ENCODE measurements at places on chromosomes 1 and 21.
A peak's percentile ranks its signal among the peaks of the same experiment; 100 is the strongest.

GRCh38 chr1:225851805-225852204, 30.4 kb downstream of the TMEM63A start:
- DNase-seq = no peak

DNA sequence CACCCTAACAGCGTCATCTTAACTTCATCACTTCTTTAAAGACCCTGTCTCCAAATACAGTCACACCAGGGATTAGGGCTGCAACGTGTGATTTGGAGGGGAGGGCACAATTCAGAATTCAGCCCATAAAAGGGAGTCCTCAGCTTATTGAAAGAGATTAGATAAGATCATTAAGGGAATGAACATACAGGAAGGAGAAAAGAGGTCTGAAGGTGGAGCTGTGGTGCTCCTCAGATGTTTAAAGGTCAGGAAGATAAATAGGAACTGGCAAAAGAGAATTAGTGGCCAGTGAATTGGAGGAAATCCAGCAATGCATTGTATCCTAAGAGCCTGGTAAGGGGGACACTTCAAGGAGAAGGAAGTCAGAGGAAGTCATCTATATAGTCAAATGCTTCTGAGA, 113.5 kb downstream of the PROX1 start:
- DNase-seq = no peak

- DNase-seq = no peak
These were observed 177.6 kb downstream of the RASAL2 start for GRCh38 chr1:178271471-178271870.

- DNase-seq = peak; percentile 57
These were observed 6.9 kb upstream of the IL22RA1 start for GRCh38 chr1:24149866-24150233.

- no peak for DNase-seq
These were observed 11.3 kb downstream of the DFFB start for GRCh38 chr1:3868464-3869006.

DNA sequence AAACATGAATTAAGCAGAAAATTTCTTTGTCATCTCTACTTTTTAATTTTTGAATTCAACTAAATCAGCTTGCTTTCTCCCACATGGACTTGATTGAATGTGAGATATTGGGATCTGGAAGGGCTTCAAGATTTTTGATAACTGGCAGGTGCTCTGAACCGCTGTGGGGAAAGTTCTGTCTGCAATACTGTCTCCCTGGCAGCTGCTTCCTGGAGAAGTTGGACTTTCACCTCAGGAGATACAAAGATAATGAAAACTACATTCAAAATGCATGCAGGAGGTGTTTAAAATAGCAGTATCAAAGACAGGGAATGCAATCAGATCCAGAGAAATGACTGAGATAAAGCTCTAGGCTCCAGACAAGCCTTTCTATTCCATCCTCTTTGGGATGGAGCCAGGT, 338.3 kb downstream of the NEGR1 start:
- DNase-seq = no peak

DNA sequence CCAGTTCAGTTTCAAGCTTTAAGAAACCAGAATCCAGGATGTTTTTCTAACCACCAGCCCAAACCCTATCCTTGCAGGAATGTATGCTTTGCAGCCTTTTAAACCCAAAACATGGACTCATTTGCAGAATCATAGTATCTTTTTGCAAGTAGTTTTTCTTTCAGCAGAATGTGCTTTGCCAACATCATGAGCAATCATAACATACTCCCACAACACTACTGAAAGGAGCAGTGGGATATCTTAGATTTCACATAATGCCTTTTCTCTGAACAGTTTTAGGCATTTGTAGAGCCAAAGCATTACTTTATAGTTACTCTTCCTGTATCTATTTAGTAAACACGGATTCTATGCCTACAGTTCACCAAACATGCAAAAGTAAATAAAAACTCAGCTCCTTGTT, 10.0 kb upstream of the SH2D2A start:
- DNase-seq = no peak

- DNase-seq = no peak
These were observed 14.6 kb downstream of the CACNA1E start for GRCh38 chr1:181497870-181498269.

GRCh38 chr1:226618380-226618779, 69.8 kb downstream of the STUM start:
- DNase-seq = no peak

DNA sequence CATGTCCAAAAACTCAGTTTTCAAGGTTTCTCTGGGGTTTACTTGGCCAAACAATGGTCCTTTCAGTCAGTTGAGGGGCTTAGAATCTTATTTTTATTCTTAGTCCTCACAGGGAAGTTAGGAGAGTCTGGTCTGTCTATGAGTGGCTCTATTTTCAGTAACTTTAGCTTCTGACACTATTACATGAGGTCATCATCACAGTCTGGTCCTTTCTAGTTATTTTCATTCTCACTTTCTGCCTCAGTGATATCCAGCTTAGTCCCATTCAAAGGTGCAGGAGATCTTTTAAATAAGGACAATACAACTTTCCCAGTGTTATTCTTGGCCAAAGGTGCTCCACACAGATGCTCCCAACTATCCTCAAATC, 30.0 kb upstream of the FGGY start:
- DNase-seq = no peak

DNA sequence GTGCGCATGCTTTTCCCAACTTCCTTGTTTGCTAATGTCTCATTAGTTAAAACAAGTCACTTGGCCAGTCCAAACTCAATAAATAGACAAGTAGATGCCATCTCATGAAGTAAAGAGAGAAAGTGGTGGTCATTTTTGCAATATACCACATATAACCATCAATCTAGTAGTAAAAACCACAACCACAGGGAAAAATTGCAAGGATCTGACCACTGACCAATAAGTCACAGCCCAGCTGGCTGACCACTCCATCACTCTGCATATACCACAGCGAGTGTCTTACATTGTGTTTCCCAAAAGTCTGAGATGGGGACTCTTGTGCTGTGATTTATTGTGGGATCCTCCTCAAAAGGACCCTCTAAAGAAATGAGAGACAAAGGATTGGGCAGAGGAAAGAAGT, 76.0 kb downstream of the FH start:
- no peak for DNase-seq

DNA sequence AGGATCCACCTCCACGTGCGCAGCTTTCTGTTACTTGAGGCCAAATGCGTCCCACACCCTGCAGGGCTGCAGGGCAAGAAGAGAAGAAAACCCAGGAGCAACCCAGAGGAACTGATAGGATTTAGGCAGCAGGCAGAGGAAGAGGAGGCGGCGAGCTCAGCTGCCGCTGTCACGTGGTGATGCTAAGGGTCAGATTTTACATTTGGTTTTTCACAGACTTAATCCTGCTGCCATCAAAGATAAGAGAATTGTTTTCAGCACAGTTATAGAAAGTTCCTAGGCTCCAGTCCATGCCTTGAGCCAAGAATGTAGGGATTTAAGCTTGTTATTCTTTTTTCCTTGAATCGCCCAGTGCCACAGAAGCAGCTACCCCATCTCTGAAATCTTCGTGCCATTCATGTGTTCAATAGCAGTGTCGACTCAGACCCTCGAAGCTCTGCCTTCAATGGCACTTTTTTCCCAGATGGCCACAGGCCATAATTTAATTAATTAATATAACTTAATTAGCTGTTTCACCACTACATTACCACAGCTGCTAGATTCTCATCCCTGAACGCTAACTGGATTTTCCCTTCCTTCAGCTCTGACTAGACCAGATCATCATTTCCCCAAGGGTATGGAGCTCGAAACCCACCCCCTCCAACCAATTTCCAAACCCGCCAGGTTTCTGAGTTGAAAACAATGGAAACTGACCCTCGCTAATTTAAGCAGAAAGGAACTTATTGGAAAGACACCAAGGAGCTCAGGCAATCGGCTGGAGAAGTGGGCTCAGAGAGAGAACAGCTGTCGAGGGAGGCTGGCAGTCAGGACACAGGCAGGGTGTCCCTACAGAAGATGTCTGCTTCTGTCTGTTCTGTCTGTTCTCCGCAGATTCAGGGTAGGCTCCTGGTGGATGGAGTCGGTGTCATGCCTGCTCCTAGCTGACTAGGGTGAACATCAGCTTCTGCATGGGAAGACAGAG, 36.2 kb downstream of the LDLRAP1 start:
- DNase-seq = no peak

- peak; percentile 28 for DNase-seq
These were observed 5.1 kb upstream of the ZZZ3 start for GRCh38 chr1:77687519-77687906.

- DNase-seq = no peak
These were observed 18.9 kb downstream of the SNAP47 start for GRCh38 chr1:227753999-227754711.

DNA sequence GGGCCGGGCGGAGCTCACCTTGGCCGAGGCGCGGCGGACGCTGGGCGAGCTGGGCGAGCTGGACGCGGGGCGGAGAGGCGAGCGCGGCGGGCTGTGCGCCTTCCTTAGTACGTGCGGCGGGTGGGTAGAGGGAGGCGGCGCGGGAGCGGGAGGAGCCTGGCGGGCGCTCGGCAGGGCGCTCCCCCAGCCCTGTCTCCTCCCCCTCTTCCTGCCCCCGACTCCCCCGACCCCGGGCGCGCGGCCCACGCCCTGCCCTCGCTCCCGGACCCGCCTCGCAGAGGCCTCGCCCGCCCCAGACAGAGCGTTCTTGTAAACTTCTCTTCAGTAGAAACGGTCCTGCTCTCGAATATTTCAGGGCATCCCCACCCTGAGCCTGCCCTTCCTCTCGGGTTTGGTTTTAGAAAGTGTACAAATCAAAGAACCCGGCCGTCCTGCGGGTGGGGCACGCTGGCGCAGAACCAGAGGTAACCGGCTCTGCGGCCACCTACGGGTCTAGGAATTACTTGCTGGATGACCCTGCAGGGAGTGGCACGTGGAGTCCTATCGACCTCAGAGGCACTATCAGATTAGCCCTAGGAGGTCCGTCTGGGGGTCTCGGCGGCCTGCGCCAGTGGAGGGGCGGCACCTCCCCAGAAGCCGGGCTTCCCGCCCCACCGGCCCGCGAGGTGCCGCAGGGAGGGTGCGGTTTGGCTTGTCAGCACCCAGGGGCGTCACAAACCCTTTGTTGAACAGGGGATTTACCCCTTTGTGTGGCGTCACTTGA, at the start of gene S100A10:
TSS of gene S100A10 (minus strand) at position 126 of the 763 bp plus-strand sequence. CDS start 7,629 bp downstream, outside the sequence.
- DNase-seq = peak; percentile 80

DNA sequence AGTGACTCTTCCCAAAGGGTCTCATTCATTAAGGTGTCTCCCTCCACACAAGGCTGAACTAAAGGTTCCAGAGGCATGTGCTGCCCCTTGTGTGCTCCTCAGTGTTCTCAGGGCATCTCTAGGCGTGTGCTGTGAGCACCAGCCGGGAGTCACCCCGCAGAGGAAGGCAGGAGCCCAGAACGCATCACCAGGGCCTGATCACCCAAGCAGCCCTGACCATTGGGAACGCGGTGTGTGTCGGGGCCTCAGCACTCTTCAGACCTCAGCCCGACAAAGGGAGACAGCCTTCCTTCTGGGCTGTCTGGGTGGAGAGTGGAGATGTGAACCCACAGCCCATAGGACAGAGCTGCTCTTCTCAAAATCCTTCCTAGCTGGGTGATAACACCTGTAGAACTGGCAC, 9.1 kb downstream of the SLC37A1 start:
- no peak for DNase-seq

DNA sequence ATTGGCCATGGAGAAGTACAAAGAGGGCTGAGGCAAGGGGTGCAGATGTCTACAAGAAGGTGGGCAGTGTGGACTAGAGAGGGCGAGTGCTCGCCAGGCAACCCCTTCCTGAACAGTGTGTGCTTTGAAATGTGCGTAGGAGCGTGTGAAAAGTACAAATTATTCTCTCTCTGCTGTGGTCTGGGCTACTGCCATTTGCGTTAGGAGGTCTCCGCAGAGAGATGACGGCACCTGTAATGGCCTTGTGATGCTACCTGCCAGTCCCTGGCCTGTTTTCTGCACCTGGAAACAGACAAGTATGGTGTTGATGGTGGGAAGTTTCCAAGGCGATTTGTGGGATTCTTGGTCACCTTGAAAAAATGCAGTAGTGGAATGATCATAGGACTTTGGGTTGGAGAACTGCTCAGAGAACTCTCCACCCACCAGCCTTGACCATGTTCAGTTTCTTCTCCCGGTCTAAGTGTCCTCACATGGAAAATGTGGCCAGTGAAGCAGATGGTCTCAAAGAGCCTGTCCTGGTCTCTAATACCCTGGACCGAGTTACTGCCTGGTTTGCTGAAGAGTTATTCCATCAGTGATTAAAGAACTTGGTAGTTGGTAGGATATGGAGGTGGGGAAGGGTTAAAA, 74.5 kb downstream of the MRPS6 start:
- no peak for DNase-seq

GRCh38 chr1:165650981-165651625, 20.1 kb downstream of the MGST3 start:
- DNase-seq = no peak

DNA sequence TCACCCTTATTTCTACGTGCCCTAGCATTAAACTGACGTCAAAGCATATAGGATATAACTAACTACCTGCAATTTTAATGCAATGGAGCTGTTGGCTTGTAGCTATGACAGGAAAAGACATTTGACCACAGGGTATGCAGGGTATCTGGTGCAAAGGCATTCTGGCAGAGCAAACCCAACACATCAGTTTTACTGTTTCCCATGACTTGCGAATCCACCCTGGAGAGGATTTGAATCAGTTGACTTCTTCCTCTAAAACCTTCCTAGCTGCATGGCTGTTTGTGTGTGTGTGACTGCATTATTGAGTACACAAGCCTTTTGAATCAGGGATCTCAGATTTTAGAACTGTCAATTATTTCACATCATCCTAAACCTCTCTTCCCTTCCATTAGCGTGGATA, 41.7 kb upstream of the SYT14 start:
- no peak for DNase-seq

DNA sequence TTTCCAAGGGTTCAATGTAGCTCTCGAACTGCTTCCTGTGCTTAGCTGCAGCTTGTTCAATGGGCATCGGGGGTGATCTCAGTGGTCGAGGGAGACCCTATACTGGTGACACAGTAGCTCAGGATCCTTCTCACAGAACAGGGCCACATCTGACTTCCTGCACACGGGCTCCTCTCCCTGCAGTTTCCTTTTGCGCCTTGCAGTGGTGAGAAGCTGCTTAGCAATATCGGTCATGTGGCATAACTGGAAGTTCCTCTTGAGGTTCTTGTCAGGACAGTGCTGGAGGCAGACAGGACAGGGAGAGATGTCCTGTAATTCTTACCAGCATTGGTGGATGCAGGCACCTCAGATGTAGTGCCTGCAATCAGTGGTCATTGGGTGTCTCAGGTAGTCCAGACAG, 140.5 kb upstream of the MAP1LC3C start:
- no peak for DNase-seq
